ENCODE measurements at places on chromosomes 6 and 20. TPM values are rescaled to one million over a fixed set of nuclear protein-coding genes. Genes with fewer than 3 reads are reported as not detected.

DNA sequence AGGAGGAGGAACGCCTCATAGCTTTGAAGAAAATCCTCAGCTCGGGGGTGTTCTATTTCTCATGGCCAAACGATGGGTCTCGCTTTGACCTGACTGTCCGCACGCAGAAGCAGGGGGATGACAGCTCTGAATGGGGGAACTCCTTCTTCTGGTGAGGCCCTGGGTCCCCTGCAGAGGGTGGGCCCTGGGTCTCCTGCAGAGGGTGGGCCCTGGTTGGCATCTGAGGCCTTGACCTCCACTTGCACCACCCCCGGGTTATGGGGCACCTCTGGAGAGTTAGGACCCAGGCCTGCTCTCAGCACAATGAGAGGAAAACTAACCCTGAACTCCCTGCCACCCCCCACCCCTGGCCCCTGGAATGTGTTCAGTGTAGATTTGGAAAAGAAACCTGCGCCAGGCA is 47.2 kb downstream of the SYNJ2 start:
- DNase-seq: no peak

DNA sequence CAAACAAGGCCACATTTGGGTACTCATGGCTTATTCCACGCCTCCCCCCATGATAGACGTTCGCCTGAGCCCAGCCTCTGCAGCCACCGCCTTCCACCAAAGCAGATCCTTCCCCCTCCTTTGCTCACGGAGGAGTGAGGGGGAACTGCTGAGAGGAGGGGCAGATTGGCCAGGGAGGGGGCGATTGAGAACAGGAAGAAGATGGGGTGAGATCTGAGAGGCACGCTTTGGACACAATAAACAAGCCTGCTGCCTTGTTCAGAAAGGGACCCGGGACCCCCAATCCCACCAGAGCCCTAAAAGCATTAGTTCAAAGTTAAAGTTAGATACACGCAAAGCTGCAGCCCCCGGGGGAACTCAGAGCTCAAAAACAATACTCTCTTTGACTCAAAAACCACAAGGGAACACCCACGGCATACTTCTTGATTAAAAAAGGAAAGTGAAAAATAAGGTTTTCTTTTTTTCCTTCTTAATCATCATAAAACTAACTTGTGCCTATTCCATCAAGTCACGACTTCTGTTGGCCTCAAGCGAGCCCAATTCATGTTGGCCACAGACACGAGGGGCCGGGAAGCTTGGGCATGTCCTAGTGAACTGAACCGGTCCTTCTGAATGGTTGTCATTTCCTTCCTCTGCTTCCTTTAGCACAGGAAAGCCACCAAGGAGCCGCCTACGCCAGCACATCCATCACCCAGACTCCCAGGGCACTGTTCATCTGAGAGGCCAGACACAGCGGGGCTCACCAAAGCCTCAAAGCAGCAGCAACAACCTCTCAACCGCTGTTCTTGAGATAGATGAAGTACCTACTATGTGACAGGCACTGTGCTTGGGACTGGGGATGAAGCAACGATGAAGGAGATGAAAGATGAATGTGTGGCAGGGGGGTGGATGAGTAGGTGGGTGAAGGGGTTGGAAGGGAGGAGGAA is 44.7 kb downstream of the NFATC2 start:
- no peak for DNase-seq

- DNase-seq: no peak
Observed at GRCh38 chr6:130852844-130853554, 25.8 kb downstream of the SMLR1 start.

The SNAP25 gene
- 16.3 TPM for total RNA-seq

The GMNN gene
- 67.5 TPM for total RNA-seq

The C6orf47 gene
- 21.5 TPM for total RNA-seq

DNA sequence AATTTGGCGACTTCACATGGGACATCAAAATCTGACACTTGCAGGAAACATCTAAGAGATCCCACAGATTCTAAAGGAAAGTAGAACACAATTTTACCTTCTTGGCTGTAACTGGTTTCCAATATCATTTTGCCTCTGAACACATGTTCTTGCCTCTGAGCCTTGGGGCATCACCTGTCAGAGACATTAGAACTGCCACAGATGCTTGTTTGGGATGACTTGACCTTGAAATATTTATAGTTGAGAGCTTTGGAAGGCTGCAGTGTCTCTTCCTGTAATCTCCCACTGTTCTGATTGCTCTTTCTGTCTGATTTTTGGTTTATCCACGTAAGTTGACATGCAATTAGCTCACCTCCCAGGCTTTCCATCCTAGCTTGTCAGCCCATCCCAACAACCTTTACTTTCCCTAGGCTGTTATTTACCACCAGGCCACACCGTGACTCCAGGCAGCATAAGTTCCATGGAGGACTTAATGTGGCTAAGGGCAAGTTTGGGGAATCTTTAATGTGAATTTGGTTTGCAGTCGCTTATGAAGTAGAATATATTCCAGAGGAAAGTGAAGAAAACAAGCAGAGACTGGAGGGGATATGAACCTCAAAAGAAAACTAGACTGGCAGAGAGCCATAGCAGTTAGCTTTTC is 256.5 kb upstream of the RIN2 start:
- DNase-seq: no peak

The MUC21 gene
- total RNA-seq: not detected

The PRSS16 gene
- 13.0 TPM for total RNA-seq

- no peak for DNase-seq
Observed at GRCh38 chr6:137740091-137740755, 126.8 kb upstream of the TNFAIP3 start.

DNA sequence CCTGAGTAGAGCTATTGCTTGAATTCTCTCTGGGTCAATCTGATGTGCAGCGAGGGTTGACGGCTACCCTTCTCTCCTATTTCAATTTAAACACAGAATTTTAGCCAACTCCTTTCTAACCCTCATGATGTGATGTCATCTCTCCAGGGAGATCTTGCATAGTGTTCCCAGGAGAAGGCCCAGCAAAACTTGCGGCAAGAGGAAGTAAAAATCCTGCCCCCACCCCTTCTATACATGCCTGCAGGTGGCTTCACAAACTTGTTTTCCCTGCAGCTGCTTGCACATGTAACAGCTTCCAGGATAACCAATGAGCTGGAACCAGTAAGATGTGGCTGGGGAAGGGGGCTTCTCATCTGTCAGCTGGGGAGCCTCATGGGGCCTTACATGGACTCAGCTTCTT is 169.3 kb upstream of the CDH4 start:
- no peak for DNase-seq

- DNase-seq: no peak
Observed at GRCh38 chr20:43762911-43763310, 36.1 kb upstream of the GTSF1L start.

The FAM83C gene
- 4.0 TPM for total RNA-seq

- no peak for DNase-seq
Observed at GRCh38 chr6:111829998-111830397, 43.3 kb downstream of the FYN start.

DNA sequence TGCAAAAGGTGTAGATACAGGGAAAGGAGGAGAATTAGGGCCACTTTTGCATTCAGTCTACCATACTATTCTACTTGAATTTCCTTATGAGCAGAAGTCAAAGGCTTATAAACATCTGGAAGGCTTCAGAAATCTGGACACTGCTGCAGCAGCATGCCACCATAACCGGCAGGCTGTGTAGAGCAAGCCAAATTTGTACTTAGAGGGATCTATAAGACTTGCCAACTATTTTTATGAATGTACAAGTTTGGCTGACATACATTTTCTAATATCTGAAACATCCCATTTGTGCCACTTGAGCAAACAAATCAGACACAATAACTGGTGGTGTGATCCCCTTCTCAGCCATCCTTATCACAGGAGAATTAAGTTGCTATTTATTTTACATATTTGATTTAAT is 14.0 kb upstream of the PLCB1 start:
- DNase-seq: no peak

GRCh38 chr20:9613871-9614270 is 99.5 kb downstream of the LAMP5 start:
- DNase-seq: no peak

The PLA2G7 gene
- total RNA-seq: 4.6 TPM

The PRR3 gene
- 17.3 TPM for total RNA-seq

DNA sequence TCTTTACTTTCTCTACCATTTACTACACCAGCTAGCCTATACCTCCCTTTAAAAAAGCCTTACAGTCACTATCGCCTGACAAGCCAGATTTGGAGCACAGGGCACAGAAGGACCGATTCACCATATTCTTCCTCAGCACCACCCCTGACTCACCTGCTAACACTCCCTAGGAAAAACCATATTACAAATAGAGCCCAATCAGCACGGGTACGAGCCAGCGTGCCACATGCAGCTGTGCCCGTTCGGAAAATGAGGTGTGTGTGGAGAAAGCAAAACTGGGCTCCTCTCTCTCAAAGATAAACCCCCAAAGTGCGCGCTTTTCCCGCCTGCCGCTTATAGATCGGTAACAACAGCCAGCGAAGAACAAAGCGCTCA is 1.2 kb downstream of the SYNCRIP start:
- peak; percentile 45 for DNase-seq

DNA sequence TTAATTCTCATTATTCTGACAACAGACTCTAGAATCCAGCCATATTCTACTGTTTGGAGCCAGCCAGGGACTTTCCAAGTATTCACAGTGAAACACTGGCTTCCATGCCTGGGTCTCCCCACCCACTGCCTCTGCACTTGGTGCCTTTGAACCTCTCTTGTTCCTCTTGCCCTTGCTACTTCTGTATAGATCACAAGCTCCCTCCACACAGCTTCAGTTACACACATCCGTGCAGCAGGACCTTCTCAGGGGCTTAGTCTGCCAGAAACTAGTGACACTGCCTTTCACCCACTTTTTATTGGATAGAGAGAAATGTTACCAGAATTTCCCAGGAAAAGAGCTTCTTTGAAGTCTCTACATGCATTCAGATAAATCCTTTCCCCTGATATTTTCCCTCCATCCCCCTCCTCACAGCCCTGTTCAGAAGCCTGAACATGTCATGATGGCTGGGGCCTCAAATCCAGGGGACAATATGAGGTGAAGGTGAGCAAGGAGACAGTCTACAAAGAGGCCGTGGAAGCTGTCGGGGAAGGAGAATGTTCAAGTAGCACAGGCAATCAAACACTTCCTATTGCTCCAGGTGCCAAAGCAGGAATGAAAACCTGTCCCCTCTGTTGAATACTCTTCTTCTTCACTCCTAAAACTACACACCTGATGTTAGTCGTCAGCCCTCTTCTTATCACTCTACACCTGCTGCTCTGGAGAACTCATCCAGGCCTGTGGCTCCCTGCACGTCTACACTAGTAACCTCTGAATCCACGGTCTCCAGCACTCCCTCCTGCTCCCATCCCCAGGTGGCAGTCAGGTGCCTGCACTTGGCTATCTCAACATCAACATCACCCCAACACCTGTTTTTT is 20.2 kb upstream of the HLA-DOA start:
- DNase-seq: no peak

GRCh38 chr6:137115658-137116057 is 57.8 kb downstream of the IL22RA2 start:
- no peak for DNase-seq

DNA sequence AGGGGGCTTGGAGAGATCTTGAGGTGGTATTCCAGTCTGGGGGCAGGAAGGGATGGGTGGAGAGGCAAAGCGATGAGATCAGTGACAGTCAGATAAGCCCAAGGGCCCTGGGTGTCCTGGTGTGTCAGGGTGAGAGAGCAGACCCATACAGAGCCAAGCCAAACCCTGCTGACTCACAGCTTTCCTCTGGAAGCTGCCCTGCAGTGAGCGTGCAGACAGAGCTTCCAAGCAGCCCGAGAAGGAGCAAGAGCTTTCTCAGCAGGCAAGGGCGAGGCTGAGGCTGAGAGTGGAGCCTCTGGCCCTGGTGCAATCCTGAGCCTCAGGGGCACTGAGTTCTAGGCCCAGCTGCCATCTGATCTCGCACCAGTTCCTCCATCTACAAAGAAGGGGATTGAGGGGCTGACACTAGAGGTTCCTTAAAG is 91.1 kb upstream of the HIVEP1 start:
- DNase-seq: peak; percentile 61

The IL17A gene
- total RNA-seq: not detected

- DNase-seq: no peak
Observed at GRCh38 chr6:166952121-166952520, 4.2 kb downstream of the RNASET2 start.

- DNase-seq: no peak
Observed at GRCh38 chr6:90338409-90338808, 41.8 kb upstream of the BACH2 start.

The GNAS-AS1 gene
- total RNA-seq: 2.4 TPM

DNA sequence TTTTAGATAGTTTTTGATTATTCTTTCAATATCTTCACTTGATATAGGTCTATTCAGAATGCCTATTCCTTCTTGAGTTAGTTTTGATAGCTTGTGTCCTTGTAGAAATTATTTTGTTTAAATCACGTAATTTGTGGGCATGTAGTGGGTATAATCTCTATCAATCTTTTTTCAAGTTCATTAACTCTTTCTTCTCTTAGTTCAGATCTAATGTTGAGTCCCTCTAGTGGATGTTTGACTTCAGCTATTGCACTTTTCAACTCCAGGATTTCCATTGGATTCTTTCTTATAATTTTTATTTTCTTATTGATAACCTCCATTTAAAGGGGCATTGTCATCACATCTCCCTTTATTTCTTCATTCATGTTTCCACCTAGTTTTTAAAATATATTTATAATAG is 135.6 kb downstream of the COL12A1 start:
- no peak for DNase-seq

DNA sequence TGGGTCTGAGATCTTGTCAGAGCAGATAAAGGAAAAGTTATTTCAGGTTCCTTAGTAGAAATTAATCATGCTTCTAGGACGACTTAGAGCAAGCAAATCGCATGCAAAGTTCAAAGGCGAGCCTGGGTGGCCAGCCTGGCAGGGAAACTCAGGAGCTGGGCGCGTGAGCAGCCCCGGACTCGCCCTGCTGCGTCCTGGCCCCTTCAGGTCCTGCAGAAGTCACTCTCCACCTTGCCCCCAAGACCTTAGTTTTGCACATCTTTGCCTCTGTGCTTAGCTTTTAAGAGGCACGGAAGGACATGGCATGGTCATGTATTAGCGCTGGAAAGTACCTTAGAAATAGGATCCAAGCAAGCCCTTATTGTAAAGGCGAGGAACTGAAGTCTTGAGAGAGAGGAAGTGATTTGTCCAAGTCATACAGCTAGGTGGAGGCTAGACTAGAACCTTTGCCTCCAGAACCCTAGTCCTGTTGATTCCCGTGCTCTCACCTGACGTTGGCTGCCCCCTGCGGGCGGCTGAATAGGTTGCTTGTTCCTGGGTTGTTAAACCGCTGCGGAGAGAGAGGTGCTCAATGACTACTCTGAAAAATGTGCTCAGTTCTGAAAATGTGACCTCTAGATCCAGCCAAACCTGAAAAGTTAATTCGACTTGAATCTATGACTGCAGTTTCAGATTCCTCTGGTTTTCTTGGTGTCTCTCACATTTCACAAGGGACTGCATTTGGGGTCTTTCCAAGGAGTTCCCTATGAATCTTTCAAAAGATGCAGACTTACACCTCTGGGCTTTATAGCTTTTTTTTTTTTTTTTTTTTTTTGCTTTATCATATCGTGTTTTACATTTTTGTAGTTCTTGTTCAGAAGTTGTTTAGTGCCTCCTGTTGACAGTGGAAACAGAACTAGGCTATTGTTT is 2.7 kb downstream of the MYB start:
- DNase-seq: no peak
